Activated CD4-positive, alpha-beta T cell treated with anti-CD3 and anti-CD28 coated beads, Interleukin-2, amount 50 U/mL, for 16 hours (primary cell): ENCODE measurements at places on chromosomes 4 and X.
A peak's percentile ranks its signal among the peaks of the same experiment; 100 is the strongest.

- no peak for DNase-seq
Measured at GRCh38 chrX:28205905-28206304, 224.7 kb upstream of the DCAF8L1 start.

- DNase-seq, result peak; percentile 2
Measured at GRCh38 chr4:101806914-101807313, 16.4 kb downstream of the BANK1 start.

GRCh38 chrX:8049827-8050226, 121.2 kb downstream of the VCX2 start:
- no peak for DNase-seq

- no peak for DNase-seq
Measured at GRCh38 chr4:15318621-15319348, 109.0 kb upstream of the C1QTNF7 start.

- no peak for DNase-seq
Measured at GRCh38 chr4:127888559-127888958, 7.9 kb downstream of the PLK4 start.

DNA sequence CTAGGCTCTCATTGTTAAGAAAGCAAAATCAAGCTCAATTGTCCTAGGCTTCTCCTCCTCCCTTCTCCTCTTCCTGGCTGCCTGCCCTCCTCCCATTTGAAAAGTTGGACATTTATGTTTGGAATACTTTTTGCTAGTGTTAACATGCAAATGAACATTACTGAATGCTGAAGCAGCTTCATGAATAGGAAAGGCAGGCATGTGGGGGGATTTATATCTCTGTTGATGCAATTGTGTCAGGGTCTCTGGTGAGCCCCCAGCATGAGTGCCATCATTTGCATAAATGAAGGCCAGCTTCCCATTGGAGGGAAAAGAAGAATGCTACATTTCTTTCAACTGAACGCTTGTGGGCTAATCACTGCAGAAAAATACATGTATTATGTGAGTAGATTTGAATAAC, 160.1 kb upstream of the NDST3 start:
- DNase-seq, result no peak

GRCh38 chrX:123988423-123989111, 27.1 kb downstream of the STAG2 start:
- DNase-seq, result no peak

DNA sequence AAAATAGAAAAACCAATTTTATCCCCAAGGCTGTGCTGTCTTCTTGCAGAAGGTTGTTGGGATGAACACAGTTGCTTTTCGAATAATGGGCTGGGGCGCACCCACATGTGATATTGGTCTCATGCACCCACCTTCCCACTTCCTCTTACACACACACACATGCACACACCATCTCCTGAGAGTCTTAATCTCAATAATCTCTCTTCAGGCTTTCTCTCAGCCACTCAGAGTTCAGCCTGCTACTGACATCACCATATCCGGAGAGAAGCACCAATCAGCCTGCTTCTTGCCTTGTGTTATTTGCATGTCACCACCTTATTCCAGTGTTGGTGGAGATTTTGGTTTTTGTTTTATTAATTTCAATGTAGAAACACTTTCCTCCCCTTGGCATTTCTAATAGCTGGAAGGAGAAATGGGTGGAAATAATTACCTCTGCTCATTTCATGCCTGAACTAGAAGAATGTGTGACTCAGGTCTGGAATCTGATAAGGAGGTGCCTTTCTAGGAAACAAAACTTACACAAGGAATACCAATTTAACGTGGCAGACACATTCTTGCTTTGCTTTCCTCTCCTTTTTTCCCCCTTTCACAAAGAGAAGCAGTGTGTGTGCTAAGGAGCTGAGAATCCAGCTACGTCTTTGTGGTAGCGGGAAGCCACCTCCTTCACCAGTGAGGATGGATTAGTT, 400.2 kb downstream of the MID1IP1 start:
- peak; percentile 52 for DNase-seq

DNA sequence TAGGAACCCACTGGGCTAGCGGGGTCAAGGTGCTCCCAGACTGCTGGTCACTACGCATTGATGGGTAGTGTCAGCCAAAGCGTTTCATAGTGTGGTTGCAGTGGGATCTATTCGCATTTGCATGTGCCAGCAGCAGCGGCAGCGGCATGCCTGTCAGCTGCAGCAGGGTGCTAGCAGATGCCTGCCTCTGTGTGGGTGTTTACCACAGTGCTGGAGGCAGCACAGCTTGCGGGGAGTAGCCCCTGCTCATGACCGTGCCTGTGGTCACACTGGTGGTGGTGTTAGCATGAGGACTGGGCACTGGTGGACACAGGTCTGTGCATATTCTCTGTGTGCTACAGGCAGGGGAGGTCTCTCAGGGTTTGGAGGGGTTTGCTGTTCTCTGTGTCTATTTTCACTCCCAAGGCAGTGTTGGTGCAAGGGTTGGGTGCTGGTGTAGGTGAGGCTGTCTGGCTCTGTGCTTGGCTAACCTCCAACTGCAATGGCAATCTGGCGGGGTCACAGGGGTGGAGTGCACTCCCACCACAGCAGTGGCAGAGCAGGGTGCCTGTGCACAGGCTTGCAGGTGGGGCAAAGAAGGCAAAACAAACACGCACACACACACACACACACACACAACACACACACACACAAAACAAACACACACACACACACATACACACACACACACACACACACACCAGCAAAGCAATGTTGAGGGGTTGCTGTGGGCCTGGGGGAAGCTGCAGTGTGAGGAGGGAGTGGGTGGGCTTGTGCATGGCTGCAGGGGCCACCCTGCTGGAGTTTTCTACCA, 184.4 kb downstream of the GLUD2 start:
- DNase-seq, result no peak

DNA sequence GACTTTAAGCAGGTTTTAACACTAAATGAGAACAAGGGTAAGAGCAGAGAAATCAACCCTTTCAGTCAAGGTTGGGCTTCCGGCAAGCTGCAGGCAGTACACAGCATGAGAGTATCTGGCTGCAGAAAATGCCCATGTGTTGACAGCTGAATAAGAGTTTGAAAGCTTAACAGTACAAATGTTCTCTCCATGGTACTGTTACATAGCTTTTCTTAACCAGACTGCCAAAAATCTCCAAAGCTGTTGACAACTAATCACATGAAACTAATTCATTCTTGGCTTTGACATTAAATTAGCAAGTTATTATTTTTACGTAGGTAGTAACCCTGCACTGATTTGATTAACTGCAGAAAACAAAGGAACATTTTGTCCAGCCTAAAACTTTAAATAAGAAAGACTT, 153.5 kb downstream of the SLC10A7 start:
- DNase-seq, result no peak

GRCh38 chr4:110008540-110008939, 95.9 kb downstream of the EGF start:
- DNase-seq, result no peak

- DNase-seq, result no peak
Measured at GRCh38 chrX:109710181-109710580, 22.9 kb downstream of the ACSL4 start.

DNA sequence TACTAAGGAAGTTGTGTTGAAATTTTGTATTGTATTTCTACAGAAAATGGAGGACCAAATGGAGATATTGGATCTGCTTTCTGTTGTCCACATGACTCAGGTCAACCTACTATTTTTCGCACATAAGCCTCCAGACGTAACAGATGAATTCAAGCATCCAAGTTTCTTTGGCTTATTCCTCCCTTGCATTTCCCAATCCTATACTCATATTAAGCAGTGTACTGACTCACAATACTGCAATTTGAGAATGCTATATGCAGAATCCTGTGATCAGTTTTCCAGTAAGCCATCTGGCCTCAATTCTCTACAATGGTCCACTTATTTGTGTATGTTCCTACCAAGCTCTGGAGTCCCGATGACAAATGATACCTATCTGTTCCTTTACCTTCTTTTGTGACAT, 75.7 kb downstream of the ASB9 start:
- DNase-seq, result no peak

- DNase-seq, result no peak
Measured at GRCh38 chr4:121541696-121542095, 155.1 kb downstream of the ANXA5 start.

- peak; percentile 18 for DNase-seq
Measured at GRCh38 chr4:57110640-57111511, 691 bp upstream of the IGFBP7 start.

- no peak for DNase-seq
Measured at GRCh38 chr4:54144199-54144598, 44.2 kb downstream of the GSX2 start.

GRCh38 chr4:40043786-40044185, 12.9 kb upstream of the N4BP2 start:
- no peak for DNase-seq
